SIG-M5 (cell line): ENCODE measurements at places on chromosomes 1 and 21.

DNA sequence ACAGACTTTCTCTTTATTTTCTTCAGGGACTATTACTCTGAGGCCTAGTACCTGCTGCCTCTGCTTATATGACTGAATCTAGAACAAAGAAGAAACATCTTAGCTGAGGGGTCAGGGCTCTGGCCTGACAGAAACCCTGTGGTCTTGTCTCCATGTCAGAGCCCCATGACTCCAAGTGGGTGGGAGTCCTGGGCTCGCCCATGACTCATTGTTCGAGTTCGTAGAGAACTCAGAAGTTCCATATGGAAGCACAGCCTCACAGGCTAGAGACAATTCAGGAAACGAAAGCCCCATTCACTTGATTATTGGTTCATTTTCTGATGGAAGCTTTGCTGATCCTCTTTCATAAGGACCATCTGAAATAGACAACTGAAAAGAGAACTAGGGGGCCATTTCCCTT is 73.2 kb downstream of the CD58 start:
- DNase-seq = no peak

DNA sequence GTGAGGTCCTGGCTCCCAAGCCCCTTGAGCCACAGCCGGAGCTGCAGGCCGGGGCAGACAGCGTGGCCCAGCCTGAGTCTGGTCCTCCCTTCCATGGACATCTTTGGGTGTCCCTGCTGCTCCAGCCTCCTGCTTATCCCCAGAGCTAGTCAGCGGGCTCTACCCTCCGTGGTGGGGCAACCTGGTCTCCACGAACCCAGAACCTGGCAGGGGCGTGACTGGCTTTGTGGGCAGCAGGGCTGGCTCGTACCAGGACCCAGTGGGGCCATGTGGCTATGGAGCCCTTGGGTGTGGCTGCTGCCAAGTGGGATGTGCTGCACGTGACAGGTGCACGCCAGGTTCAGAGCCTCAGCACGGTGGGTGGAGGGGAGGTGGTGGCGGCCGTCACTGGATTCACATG is 18.3 kb downstream of the CFAP410 start:
- no peak for DNase-seq

DNA sequence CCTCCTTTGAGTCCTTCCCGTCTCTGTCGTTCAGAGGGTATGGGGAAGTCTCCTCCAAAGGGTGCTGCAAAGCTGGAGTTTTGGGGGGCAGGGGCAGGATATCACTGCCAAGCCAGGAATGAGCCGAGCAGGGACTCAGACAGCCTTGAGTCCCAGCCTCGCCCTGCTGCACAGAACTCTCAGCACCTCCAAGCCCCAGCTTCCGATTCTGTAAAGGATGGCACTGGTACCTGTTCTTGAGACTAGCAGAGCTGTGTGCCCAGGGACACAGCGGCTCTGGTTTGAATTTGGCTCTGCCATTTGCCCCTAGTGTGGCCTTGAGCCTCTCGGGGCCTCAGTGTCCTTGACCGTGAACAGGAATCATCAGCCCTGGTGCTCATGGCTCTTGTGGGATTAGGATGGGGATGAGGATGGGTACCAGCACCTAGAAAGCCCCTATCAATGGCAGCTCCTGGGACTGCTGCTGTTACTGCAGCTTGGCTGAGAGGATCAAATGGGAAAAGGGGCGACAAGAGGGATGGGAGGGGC is 1.5 kb upstream of the FBLIM1 start:
- DNase-seq = no peak

DNA sequence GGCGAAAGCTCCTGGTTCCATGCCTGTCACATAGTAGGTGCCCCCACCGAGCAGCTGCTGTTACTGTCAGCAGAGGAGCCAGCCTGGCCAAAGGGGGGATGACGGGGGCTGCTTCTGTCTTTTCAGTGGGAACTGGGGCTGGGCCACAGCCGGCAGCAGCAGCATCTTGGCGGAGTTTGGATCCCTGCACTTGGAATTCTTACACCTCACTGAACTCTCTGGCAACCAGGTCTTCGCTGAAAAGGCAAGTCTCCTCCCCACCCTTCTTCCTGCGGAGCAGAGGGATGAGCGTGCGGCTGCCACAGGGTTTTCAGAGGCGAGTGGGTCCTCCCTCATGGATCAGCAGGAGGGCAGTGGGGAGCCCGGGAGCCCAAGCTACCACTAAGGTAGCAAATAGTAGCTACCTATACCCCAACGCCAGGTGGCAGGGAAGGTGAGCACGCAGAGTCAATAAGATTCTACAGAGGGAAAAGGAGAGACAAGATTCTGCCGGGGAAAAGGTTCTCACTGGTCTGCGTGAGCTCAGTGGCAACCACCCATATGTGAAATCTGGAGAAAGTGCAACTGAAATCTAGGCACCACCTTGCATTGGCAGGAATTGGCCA is 41.4 kb upstream of the SELENON start:
- no peak for DNase-seq

GRCh38 chr1:179632868-179633267 is 41.2 kb downstream of the TDRD5 start:
- no peak for DNase-seq

DNA sequence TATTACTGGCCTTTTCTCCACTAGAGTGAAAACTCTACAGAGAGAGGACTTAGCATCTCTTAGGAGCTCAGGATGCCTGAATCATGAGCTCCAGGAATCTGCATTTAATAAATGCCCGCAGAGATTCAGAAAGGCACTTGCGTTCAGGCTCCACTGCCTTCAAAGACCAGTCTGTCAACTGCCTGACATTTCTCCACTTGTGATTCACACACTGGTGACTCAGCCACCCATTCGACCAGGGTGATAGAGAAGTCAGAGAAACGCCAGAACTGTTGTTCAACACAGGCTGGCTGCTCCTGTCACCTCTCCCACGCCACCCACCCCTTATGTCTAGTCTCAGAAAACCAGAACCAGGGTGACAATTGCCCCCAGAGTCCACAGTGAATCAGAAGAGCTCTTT is 26.9 kb upstream of the LBR start:
- DNase-seq = peak; percentile 33

GRCh38 chr1:52677076-52677806 is 20.9 kb downstream of the COA7 start:
- DNase-seq = no peak

DNA sequence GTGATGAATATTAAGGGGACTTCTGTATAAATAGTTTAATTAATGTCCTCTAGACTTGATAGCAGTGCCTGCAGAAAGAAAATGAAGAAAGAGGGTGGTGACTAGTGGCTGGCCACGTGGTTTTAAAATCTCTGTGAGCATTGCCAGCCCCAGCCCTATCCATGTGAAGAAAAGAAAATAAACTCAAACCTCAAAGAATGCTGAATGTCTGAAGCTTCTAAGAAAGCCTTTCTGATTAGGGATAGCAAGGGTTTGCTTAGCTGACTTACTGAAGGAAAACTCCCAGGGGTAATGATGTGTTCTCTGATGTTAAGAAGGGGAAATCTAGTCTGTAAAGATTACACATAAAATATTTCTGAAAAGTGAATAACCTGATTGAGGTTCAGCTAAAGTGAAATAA is 31.8 kb downstream of the ADGRL2 start:
- DNase-seq = no peak

DNA sequence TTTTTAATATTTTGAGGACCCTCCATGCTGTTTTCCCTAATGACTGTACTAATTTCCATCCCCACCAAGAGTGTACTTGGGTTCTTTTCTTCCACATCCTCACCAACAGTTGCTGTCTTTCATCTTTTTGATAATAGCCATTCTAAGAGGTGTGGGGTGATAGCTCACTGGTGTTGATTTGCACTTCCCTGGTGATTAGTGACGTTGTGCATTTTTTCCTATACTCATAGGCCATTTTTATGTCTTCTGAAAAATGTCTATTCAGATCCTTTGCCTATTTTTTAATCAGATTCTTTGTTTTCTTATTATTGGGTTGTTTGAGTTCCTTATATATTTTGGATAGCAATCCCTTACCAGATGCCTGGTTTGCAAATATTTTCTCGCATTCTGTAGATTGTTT is 64.2 kb downstream of the FCRL5 start:
- DNase-seq = no peak

GRCh38 chr1:94001397-94002045 is 92.3 kb upstream of the GCLM start:
- DNase-seq = no peak

GRCh38 chr1:193890935-193891334 is 704.5 kb upstream of the B3GALT2 start:
- no peak for DNase-seq

DNA sequence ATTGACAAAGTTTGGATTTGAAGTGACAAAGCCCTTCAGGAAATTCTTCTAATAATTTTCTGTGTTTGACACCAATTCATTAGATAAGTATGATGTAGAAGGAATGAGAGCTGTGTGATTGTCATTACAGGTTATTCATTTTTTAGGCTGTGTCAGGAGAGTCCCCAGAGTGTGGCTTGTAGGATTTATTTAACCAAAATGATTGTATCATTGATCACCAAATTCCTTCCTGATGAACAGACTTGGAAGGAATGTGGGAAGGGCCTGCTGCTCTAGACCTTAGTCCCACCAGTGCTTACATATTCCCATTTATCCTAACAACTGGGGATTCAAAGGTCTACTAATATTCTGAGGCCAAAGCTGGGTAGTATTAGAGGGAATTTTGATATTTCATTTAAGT is 383.3 kb upstream of the KAZN start:
- DNase-seq = no peak

DNA sequence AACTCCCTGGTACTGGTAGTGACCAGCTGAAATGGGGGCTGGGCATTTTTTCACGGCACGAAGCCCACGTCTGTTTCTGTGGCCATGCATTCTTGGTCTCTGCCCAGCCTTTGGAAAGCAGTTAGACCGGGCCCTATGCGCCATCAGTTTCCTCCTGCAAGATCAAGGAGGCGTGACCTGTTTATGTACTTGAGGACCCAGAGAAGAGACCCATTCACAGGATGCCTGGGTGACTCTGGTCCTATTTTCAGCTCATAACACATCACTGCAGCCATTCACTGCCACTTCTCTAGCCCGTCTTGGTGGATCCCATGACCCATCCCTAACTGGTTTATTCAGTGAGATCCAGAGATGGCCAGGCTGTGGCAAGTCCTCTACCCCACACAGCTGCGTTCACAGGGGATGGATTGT is 70.4 kb downstream of the SPSB1 start:
- no peak for DNase-seq

DNA sequence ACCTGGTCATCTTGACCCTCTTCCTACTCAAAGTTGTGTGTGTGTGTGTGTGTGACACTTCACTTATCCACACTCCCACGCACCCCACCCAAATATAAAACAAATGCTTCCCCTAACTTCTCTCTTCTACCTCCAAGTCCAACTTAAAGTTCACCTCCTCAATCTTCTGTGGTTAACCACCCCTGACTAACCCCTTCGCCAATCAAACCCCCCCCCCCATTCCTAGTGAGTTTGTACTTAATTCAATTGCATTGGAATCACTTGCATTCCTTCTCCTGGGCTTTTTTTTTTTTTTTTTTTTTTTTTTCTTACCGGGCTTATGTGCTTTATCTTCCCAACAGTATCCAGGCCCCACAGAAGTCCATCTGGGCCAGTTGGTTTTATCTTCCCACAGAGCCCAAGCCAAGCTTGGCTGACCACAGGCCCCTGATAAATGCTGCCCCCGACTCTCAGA is 78.4 kb downstream of the CD58 start:
- DNase-seq = no peak

GRCh38 chr21:35478161-35479064 is 429.3 kb upstream of the RUNX1 start:
- DNase-seq = no peak

DNA sequence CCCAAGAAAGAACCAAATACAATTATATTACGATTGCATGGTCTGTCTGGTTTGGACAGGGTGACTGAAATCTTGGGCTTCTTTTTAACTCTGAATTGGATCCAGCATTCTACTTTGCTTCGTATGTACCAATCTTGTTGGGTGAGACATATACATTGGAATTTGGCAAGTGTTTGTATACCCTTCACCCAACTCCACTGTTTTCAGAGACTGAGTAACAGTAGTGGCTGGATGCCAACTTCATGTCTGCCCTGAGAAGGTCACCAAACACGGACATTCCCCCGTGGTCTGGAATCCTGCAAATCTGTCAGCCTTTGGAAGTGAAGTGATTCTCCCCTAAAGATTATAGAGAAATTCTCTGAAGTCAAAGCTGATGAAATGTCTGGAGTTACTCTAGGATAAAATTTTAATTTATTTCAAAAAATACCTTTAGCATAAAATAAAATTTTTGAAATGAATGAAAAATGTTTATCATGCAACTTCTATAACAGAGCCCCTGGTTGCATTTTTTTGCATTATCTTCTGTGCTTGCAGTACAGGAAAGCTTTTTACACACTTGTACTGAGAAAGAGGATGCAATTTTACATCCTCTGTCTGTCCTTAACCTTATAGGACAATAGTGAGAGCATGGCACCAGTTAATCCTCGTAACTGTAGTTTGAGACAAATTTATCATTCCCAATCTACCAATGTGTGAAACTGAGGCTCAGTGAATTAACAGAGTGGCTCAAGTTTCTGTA is 201.8 kb downstream of the DISC1 start:
- DNase-seq = no peak

GRCh38 chr1:16076031-16076864 is 2.8 kb upstream of the FAM131C start:
- no peak for DNase-seq

DNA sequence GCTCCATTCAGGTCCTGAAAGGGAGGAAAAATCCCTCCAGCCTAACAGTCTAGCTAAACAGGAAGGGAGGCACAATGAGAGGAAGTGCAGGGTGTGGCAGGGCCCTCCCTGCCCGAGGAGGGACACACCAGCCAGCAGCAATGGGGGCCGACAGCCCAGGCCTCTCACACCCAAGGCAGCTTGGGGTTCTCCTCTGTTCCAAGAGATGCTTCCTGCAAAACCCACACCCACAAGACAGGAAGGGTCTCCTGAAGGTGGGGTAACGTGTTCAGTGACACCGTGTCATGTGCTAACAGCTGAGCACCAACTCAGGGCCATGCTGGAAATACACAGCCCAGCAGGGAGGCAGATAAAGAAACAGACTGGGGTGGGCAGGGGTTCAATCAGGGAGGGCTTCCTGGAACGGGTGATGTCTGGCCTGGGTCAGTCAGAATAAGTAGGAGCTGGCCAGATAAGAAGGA is 10.2 kb downstream of the ECE1 start:
- DNase-seq = no peak

- no peak for DNase-seq
Observed at GRCh38 chr1:21705303-21705980, 36.3 kb upstream of the RAP1GAP start.

GRCh38 chr1:106921186-106921585 is 135.3 kb upstream of the PRMT6 start:
- DNase-seq = no peak

DNA sequence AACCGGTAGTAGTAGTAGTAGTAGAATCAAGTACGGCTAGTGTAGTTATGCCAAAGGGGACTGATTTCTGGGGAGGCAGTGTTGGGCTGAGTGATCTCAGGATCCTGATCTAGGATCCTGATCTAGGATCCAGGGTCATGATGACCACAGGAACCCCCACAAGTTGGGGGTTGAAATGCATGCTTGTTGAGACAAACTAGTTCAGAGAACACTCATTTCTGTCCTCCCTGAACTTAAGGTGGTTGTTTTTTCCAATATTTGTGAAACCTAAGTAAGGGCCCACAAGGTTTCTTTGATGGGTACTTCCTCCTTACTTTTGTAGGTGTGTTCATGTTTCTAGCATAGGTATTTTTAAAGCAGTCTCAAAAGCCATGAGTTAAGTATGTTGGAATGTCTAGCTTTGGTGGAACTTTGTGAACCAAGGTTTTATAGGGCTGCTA is 33.9 kb upstream of the PDC start:
- DNase-seq = no peak
